HT-29 (cell line): ENCODE measurements at places on chromosomes 13 and 19.
A peak's percentile ranks its signal among the peaks of the same experiment; 100 is the strongest.

- no peak for DNase-seq
Observed at GRCh38 chr19:38559428-38560401, 58.0 kb downstream of the MAP4K1 start.

DNA sequence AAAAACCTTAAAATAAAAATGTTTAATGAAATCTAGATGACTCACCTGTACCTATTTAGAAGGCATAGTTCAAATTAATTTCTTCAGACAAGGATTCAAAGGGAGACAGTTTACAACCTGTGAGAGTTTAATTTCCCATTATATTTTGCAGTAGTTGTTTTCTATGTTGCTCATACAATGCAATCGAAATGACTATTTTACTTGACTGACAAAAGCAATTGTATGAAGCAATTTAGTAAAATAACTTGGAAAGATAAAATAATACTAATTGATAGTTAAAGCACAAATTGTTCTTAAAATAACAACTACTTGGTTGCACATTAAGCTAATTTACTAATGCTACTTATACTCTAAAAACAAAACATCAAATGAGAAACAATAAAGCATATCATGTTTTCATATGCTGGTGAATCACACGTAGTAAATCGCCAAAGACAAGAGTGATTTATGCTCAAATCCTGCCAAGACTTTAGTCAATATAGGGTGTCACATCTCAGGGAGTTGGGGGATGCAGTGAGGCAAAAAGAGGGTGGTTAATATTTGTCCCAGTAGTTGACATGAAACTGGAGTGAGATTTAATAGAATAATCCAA, 6.4 kb downstream of the DACH1 start:
- no peak for DNase-seq

DNA sequence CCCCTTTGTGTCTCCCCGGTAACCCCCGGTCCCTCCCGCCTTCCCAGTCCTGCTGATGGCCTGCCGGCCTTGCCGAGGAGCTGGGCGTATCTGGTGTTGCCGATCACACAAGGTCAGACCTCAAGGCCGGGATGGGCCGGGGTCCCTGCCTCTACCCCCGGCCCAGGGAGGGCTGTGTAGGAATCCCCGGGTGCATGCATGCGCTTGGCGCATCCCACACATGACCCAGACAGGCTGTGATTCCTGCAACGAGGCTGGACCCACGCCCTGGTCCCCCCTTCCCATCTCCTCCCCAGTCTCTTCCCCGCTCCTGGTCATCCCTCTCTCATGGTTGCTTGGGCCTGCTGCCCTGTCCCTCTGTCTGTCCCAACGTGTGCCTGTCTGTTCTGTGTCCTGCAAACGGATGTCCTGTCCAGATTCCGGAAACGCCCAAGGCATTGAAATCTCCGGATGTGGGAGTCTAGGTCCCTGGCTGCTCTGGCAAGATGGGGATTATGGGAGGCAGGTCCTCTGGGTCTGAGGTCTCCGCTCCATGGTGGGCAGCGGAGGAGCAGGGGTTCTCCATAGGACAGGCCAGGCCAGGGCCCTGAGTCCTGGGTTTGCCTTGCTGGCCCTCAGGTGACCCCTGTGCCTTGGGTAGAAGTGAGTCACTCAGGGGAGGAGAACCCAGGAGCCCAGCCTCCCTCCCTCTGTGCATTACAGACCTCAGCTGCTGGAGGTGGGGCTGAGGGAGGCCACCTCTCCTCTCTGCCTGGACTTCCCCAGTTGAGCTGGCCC, 1.6 kb downstream of the PKN1 start:
- DNase-seq: peak; percentile 64

- no peak for DNase-seq
Observed at GRCh38 chr13:41111454-41111853, 21.1 kb downstream of the KBTBD6 start.

GRCh38 chr13:98171900-98172589, 5.0 kb downstream of the RNF113B start:
- no peak for DNase-seq

- DNase-seq: peak; percentile 29
Observed at GRCh38 chr19:50432221-50433028, at the start of gene MYBPC2. Gene MYBPC2, plus strand, starts transcription at chr19:50432892. Its CDS starts 62 bp downstream, at chr19:50432954.

- no peak for DNase-seq
Observed at GRCh38 chr19:46142294-46142693, 5.7 kb upstream of the IGFL2 start.

DNA sequence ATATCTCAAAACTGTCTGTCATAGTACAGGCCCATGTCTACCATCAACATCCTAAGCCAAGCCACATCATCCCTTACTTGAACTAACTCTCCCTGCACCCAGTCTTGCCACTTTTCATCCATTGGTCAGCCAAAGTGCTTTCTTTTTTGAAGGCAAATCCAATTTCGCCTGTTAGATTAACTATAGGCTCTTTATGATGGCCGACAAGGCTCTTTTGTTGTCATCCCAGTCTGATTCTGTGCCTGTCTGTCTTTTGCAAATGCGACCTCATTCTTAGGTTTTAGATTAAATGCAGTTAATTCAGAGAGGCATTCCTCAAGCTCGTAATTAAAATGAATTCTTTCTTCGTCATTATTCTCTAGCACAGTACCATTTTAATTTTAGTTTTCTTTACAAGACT, 148.3 kb downstream of the HS6ST3 start:
- no peak for DNase-seq

DNA sequence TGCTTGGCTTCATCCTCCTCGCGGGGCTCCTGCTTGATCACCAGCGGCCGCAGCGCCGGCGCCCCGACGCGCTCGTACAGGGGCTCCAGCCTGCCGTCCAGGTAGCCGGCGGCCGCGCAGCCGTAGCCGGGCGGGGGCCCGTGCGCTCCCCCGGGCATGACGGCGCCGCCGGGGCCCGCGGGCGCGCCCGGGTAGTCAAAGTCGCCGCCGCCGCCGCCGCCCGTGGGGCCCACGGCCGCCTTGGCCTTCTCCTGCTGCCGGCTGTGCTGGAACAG, 497 bp downstream of the CEBPA start:
- DNase-seq: no peak

- DNase-seq: no peak
Observed at GRCh38 chr13:41660411-41660810, 203.1 kb downstream of the RGCC start.

GRCh38 chr19:4124638-4125037, 716 bp upstream of the MAP2K2 start:
- DNase-seq: no peak

DNA sequence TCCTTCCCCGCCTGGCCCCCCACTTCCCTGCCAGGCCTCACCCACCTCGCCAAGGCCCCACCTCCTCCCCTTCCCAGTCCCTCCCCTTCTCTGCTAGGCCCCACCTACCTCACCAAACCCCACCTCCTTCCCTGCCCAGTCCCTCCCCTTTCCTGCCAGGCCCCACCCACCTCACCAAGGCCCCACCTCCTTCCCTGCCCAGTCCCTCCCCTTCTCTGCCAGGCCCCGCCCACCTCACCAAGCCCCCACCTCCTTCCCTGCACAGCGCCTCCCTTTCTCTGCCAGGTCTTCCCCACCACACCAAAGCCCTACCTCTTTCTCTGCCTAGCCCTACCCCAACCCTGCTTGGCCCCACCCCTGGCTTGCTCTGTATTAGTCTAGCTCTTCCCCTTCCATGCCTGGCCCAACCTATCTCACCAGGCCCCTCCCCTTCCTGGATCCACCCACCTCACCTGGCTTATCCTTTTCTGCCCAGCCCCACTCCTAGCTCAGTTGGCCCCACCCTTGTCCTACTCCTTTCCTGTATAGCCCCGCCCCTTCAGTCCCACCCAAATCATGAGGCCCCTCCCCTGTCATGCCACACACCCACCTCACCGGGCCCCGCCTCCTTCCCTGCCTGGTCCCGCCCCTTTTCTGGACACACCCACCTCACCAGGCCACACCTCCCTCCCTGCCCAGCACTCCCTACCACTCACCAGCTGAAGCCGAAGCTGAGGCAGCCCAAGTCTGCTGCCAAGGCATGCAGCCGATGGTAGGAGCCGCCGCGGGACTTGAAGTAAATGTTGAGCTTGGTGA, 16.2 kb downstream of the CERS1 start:
- DNase-seq: peak; percentile 78
